ENCODE measurements at places on chromosomes 7 and 10.

- no peak for DNase-seq
Measured at GRCh38 chr7:31741852-31742251, 54.8 kb downstream of the PPP1R17 start.

DNA sequence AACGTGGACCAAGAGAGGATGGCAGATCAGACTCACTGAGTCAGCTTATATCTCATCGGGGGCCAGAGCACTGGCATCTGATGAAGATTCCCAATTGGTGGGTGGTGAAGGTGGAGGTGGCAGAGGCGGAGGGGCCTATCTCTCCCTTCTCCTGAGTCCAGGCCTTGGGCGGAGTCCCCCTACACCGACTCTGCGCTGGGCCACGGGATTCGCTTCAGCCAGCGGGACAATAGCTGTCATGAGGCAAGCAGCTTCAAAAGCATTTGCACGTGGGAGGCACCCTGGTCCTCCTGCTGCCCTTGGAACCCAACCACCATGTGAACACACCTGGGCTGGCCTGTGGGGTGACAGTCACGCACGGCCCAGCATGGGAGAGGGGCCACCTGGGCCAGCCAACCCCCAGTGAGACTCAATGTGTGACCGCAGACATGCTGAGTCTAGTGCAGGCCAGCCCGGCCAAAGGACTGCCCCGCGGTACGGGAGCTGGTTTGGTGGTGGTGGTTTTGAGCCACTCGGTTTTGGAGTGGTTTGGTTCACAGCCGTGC is 466.8 kb upstream of the FOXK1 start:
- DNase-seq = no peak

GRCh38 chr7:130396109-130396508 is 15.8 kb downstream of the CPA1 start:
- no peak for DNase-seq

DNA sequence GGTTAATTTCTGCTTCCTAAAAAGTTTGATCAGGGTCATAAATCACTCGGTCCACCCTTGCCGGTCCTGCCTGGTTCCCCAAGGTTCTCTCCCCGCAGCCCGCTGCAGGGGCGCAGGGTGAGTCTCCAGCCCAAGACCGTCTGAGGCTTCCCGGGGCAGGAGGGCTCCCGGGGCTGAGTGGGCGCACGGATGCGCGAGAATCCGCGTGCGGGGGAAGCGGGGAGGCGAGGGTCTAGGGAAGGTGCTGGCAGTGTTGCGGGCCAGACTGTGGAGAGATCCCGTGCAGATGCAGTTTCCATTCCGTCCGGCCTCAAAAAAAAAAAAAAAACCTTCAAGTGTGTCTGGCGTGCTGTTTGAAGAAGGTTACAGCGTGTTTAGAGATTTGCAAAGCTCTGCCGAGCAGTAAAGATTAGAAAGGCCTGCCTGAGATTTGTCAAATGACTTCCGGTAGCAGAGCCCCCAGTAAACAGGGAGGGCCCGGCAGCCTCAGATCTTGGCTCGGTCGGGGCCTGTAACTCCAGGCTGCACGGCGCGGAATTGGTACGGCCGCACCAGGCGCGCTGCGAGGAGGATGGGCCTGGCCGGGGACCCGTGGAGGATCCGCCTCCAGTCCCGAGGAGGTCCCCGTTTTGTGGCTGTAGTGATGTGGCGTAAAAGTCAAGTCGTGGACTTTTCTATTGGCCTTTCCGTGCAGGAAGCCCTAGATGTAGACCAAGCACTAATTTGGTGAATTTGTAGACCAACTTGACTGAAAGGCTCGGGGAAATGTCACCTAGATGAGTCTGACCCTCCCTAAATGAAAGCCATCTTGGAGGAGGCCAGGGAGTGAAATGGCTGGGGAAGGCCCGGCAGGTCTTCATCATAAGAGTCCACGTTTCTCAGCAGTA is 293.2 kb upstream of the NFE2L3 start:
- no peak for DNase-seq

- no peak for DNase-seq
Measured at GRCh38 chr10:97607095-97607636, 17.6 kb downstream of the C10orf62 start.

DNA sequence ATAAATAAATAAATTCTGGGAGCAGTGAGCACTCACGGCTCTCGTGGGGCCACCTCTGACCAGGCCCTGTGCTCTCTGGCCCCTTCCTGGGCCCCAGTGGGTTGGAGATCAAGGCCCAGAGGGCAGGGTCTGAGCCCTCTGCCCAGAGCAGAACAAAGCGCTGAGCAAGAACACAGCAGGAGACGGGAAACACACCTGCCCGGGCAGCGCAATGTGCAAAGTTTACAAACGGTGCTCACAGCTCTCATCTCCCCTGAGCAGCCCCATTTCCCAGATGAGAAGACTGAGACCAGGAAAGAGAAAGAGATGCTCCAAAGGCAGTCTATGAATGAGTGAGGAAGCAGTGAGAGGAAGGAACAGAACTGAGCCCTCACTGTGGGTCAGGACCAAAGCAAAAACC is 3.0 kb downstream of the METTL27 start:
- no peak for DNase-seq

- peak; percentile 31 for DNase-seq
Measured at GRCh38 chr10:79608505-79609375, 2.0 kb upstream of the SFTPA1 start.

DNA sequence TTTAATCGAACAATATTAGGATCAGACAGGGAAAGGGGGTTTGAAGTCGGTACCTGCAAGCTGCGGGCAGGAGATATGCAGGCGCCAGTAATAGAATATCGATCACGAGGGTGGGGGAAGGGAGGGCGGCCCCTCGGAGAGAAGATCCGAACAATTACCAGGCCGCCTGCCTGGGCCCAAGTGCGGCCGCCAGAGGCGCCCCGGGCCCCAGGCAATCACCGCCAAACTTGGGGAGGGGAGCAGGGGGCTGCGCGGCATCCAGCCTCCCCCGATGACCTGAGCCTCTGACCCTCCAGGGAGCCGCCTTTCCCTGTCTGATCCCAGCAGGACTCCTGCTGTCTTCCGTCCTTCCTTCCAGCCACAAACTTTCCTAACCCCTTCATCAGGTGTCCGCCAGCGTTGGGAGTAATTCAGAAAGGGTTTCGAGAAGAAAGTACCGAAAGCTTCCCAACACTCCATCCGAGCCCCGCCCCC is 1.1 kb downstream of the NKX1-2 start:
- no peak for DNase-seq

- no peak for DNase-seq
Measured at GRCh38 chr7:99829524-99830160, 1.8 kb downstream of the CYP3A43 start.

DNA sequence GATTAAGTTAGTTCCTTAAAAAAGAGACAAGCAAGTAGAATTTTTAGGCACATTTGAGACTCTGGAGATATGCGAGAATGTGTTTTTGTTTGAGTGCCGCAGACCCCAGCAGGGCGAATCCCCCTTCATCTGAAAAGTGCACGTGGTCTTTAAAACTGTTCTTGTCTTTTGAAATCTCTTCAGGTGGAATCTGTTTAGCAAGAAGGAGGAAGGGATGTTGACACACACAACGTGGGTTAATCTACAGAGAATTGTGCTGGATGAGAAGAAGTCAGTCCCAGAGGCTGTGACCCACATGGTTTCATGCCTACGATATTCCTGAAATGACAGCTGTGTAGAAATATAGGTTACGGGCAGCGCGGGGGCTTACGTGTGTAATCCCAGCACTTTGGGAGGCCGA is 27.1 kb upstream of the ZFAND2A start:
- no peak for DNase-seq

GRCh38 chr7:32033006-32033405 is 37.2 kb downstream of the PDE1C start:
- DNase-seq = no peak
